ENCODE measurements at places on chromosomes 5 and 9.

GRCh38 chr5:67998709-67999261 is 216.8 kb upstream of the PIK3R1 start:
- DNase-seq, result no peak

GRCh38 chr9:136311051-136312008 is 7.4 kb upstream of the CCDC187 start:
- DNase-seq, result no peak

DNA sequence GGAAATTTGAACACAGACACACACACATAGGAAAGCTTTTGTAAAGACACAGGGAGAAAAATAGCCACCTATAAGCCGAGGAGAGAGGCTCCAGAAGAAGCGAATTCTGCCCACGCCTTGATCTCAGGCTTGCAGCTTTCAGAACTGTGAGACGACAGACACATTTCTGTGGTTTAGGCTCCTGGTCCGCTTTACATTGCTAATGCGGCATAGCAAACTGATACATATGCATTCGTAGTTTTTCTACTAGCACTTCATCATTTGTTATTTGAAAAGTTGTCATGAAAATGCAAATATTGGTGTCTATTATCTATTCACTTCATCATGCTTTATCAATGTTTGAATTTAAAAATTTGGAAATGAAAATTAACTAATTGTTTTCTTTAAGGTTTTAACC is 674.9 kb downstream of the SEMA5A start:
- DNase-seq, result no peak

GRCh38 chr9:12862611-12863410 is 88.0 kb downstream of the LURAP1L start:
- DNase-seq, result no peak

- DNase-seq, result peak; percentile 56
Observed at GRCh38 chr9:92763721-92764380, 782 bp downstream of the BICD2 start.

Measured in activated T-cell treated with anti-CD3 and anti-CD28 coated beads, Interleukin-2, amount 50 U/mL, for 24 hours (primary cell).